Left renal pelvis (tissue), 4 donors: ENCODE measurements at places on chromosomes 4 and X. TPM values are rescaled to one million over a fixed set of nuclear protein-coding genes. Genes with fewer than 3 reads are reported as not detected.

DNA sequence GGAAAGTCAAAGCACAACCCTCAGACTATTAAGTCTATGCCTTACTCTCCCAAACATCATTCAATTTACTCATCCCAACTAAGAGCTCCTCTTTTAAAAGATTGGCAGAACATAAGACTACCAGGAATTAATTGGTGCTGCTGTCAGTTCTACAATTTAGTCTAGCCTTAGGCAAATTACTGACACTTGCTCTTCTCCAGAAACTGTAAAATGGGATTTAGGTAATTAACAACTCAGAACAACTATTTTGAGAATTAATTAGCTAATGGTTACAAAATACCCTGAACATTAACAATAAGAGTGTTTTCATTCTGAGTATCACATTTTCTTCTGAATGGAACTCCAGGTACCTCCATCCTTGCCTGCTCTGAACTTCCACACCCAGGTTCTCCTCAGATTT is 36.2 kb upstream of the RBM47 start:
- no peak for DNase-seq

DNA sequence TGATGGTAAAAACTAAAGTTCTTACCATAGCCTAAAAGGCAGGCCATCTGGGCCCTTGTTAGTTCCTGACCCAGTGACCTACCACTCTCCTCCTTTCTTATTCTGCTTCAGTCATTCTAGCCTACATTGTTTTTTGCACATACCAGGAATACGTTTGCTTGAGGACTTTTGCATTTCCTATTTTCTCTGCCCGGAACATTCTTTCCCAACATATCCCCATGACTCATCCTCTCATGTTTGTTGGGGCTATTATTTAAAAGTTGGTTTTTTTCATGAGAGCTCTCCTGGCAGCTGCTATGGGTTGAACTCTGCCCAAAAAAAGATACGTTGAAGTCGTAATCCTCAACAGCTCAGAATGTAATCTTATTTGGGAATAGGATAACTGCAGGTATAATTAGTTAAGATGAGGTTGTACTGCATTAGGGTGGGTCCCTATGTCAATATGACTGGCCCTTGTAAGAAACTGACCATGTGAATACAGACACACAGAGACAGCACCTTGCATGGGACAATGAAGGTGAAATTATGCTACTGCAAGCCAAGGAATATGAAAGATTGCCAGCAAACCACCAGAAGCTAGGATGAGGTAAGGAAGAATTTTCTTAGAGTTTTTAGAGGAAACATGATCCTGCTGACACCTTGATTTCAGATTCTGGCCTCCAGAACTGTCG is 138.3 kb upstream of the PDHA2 start:
- DNase-seq: no peak

GRCh38 chr4:94819371-94820168 is 61.8 kb downstream of the BMPR1B start:
- DNase-seq: no peak

The SPANXA1 gene
- polyA plus RNA-seq: not detected

The PABPC1L2A gene
- polyA plus RNA-seq: 0.06 TPM

The SMC1A gene
- polyA plus RNA-seq: 85.5 TPM

GRCh38 chr4:104942990-104943743 is 203.5 kb upstream of the TET2 start:
- no peak for DNase-seq

GRCh38 chrX:10189317-10190268 is 32.8 kb downstream of the CLCN4 start:
- peak; percentile 36 for DNase-seq

The GYPB gene
- polyA plus RNA-seq: 16.6 TPM

The AKAP4 gene
- 0.11 TPM for polyA plus RNA-seq

The ZDHHC9 gene
- 44.4 TPM for polyA plus RNA-seq

DNA sequence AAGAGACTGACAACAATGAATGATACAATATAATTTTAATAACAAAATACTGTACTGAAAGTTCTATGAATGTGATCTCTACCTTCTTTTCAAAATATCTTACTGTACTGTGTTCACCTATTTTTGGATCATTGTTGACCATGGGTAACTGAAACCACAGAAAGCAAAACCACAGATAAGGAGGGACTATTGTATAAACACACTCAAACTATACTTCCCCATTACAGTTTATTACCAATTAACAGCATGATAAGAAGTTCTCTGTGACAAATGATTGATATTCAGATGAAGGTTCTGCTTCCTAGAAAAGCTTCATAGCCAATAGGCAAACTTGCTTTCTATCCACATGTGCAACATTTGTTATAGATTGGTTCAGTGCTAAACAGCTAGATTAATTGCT is 50.1 kb downstream of the GABRG1 start:
- no peak for DNase-seq

- DNase-seq: no peak
Measured at GRCh38 chrX:39195156-39195555, 393.9 kb downstream of the MID1IP1 start.

The ZNF141 gene
- polyA plus RNA-seq: 29.7 TPM

GRCh38 chr4:118718511-118719170 is 33.4 kb downstream of the METTL14 start:
- DNase-seq: no peak

The NFXL1 gene
- 28.0 TPM for polyA plus RNA-seq

GRCh38 chrX:54223581-54223980 is 40.5 kb upstream of the FAM120C start:
- no peak for DNase-seq

GRCh38 chrX:86981326-86981879 is 536.2 kb upstream of the KLHL4 start:
- no peak for DNase-seq

DNA sequence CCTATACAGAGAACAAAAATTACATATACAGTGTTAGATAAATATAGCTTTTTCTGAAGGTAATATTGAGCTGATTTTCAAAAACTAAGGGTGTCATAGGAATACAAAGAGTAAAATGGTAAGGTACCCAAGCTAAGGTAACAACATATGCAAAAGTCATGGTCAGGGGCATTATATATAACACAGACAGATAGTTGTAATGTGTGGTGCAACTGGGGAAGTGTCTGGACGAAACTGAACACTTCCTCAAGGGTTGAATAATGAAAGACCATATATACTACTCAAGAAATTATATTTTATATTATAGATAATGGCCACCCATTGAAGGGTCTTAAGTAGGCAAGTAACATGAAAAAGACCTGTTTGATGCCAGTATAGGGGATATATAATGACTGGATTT is 262.1 kb upstream of the CXXC4 start:
- DNase-seq: no peak

- no peak for DNase-seq
Measured at GRCh38 chr4:114658179-114658578, 59.6 kb downstream of the UGT8 start.

GRCh38 chrX:119809185-119809666 is 17.8 kb upstream of the RPL39 start:
- no peak for DNase-seq

DNA sequence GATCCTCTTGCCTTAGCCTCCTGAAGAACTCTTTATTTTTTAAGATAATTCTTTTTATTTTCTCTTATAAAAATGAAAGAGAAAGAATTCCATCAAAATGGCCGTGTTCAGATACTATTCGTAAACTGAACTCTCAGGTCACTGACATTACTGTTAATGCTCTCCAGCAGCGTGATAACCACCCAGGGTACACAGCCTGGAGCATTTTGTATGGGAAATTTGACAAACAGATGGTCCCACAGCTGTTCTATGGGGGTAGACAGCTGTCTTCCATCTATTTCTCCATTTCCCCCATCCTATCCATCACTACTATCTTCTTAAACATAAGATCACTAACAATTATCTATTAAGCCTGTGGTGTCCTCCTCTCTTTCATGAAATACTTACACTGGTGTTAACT is 47.8 kb downstream of the SYNPO2 start:
- DNase-seq: no peak

DNA sequence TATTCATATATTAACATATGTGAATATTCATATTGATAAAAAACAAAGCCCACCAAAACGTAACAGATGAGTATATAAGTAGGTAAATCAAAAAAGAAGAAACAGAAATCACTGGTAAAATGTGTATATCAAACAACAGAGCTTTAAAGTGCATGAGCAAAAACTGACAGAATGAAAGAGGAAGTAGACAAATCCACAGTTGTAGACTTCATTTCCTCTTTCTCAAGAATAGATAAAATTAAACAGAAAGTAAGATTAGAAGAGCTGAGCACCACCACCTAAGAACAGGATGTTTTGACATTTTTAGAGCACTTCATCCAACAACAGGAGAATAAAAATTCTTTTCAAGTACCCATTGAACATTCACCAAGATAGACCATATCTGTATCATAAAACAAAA is 64.6 kb downstream of the CNKSR2 start:
- no peak for DNase-seq

DNA sequence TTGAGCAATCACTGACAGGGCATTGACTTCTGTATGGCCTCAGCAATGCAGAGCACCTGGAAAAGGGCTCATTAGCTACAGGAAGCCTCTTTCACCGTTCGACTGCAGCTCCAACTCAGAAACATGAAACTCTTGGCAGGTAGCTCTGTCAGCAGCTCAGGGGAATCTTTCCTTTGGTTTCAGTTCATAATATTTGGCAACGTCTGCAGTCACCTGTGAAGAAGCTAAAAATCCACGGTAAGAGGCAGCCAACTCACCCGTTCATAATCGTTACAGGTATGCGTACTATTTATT is 354.9 kb downstream of the CAMK2D start:
- DNase-seq: no peak

DNA sequence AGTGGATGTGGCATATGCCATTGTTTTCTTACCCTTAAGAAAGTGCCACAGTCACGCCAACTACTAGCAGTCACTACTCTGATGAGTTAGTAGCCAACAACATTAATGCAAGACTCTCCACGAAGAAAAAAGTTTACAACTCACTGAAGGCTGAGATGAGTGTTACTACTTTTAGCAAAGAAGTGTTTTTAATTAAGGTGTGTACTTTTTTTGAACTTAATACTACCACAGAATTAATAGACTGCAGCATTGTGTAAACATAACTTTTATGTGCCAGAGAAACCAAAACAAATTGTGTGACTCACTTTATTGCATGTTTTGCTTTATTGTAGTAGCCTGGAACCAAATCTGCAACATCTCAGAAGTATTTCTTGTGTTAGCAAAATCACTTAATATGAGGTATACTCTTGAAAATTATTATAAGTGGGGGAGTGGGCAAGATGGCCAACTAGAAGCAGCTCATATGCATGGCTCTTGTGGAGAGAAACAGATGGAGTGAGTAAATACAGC is 2.2 kb upstream of the UGT2B4 start:
- no peak for DNase-seq

DNA sequence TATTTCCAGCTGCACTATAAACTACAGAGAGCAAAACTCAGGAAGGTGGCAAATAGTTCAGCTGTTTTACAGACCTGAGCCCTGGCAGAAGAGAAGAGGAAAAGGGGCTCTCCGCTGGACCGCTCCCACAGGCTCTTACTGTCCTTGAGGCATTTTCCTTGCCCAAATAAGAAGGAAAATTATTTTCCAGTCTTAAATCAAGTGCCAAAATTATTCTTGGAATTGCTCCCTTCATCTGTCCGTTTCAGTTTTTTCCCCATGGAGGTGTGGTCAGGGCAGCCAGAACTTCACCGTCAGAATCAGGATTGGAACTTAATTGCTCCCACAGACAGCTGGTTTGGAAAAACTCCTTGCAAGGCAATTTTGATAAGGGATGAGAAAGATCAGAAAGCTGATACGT is 35.2 kb upstream of the SPINK2 start:
- DNase-seq: no peak

GRCh38 chr4:173418639-173419038 is 19.7 kb upstream of the SCRG1 start:
- DNase-seq: no peak

GRCh38 chrX:47217121-47217851 is 1.2 kb upstream of the CDK16 start:
- no peak for DNase-seq

- DNase-seq: no peak
Measured at GRCh38 chrX:148599404-148599803, 99.0 kb downstream of the AFF2 start.

The SLC38A5 gene
- polyA plus RNA-seq: 9.2 TPM

DNA sequence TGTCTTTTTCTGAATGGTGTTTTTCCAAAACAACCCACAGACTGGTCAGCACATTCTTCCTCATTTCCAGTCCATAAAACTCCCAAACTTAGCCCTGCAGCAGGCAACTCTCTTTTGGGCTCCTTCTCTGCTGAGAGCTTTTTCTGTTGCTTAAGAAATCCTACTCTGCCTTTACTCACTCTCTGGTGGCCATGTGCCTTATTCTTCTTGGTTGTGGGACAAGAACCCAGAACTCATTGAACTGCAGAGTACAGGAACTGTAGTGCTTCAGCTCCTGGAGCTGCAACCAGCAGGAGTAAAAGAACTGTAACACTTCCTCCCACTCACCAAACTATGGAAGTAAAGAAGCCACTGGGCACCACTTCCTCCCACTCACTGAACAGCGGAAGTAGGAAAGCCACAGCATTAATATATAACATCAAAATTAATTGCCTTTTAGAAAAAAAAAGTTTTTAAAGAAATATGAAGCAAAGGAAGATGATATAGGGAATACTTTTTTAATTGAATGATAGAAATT is 864.1 kb upstream of the PCDH10 start:
- no peak for DNase-seq

DNA sequence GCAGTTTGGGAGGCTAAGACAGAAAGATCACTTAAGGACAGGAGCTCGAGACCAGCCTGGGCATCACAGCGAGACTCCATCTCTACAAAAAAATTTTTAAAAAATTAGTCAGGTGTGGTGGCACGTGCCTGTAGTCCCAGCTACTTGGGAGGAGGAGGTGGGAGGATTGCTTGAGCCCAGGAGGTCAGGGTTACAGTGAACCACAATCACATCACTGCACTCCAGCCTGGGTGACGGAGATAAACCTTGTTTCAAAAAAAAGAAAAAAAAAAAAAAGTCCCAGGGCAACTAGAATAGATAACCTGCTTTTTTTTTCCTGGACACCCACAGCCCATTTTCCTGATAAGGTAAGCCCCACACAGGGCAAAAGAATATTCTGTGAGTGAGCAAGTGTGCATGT is 96.3 kb downstream of the C4orf51 start:
- DNase-seq: no peak

DNA sequence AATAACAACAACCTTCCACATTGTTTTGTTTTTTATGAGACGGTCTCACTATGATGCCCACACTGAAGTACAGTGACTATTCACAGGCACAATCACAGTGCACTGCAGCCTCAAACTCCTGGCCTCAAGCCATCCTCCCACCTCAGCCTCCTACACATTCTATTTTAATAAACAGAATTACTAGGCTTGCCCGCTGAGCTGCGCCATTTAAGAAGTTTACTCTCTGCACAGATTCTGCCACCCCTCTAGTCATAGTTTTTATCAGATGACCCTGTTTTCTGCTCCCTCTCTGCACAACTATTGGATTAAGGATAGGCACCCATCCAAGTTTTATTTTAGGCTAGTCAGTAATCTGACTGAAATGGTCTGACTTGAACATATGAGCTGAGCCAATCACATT is 11.3 kb upstream of the COX18 start:
- no peak for DNase-seq

The PTPN13 gene
- 158 TPM for polyA plus RNA-seq

The OTOP1 gene
- polyA plus RNA-seq: not detected

DNA sequence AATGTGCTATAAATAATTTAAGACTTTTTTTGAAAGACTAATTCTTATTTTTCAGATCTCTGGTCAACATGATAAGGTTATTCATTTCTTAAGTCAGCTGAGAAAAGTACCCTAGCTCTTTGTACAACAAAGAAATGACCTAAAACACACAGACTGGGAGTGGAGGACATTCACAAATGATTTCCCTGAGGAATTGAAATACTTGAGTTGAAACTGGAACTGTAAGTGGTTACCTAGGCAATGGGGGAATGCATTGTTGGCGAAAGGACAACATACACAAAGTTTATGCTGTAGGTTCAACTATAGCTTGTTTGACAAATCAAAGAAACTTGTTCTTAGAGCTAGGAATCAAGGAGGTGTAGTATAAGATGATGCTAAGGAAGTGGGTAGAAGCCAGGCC is 915.5 kb downstream of the FAT4 start:
- no peak for DNase-seq
